ENCODE measurements at places on chromosomes 6 and 20.

GRCh38 chr20:16113736-16114135 lies 459.5 kb downstream of the KIF16B start:
- DNase-seq = no peak

GRCh38 chr6:163940705-163941623 lies 526.4 kb downstream of the QKI start:
- no peak for DNase-seq

DNA sequence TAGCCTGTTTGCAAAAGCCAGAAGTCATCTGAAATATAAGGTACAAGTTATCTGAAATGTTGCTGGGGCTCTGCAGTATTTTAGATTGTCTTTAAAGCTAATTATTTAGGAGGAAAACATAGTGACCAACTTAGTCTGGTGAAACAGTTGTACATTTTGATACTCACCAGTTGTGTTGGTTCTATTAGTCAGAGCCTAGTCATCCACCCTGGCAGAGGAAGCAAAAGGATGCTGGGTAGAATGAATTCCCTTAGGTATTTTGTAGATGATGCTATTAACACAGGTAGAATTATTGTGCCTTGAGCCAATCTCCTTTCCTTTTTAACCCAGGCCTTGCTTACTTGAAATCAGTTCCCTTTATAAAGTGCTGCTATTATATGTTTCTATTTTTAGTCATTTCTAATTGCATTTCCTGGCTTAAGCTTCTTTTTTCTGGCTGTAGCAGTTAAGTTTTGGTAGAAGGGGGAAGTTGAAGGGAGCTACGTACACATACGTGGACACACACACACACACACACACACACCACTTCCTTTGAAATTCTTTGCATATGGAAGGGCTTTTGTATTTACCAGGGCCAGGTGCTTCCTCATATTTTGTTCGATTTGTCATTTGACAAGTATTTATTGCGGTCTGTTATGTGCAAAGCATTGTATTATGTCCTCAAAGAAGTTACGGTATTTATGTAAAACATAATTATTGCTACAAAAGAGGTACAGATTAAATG lies 82.4 kb downstream of the RTN4IP1 start:
- DNase-seq = no peak

- no peak for DNase-seq
Measured at GRCh38 chr6:38591439-38591838, 48.3 kb downstream of the BTBD9 start.

DNA sequence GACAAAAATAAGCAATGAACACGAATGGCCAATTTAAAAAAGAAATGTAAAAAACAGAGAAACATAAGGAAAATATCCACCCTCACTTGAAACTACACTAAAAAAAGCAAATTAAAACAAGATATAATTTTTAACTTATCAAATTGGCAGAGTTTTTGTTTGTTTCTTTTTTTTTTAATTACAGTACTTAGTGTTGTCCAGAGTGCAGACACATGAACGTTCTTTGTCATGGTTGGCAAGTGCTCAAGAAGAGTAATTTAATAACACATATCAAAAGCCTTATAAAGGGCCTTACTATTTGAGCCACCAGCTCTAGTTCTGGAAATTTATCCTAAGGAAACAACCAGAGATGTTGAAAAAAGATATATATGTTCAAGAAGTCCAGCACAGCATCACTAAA lies 142.3 kb downstream of the ATXN1 start:
- no peak for DNase-seq

GRCh38 chr6:9620263-9620662 lies 794.6 kb downstream of the TFAP2A start:
- DNase-seq = no peak

Data from NCI-H524 treated with DMSO at 0.1 percent for 48 hours (cell line).